A673 (cell line): ENCODE measurements at places on chromosomes 13 and 19. TPM values are rescaled to one million over a fixed set of nuclear protein-coding genes. Genes with fewer than 3 reads are reported as not detected.

DNA sequence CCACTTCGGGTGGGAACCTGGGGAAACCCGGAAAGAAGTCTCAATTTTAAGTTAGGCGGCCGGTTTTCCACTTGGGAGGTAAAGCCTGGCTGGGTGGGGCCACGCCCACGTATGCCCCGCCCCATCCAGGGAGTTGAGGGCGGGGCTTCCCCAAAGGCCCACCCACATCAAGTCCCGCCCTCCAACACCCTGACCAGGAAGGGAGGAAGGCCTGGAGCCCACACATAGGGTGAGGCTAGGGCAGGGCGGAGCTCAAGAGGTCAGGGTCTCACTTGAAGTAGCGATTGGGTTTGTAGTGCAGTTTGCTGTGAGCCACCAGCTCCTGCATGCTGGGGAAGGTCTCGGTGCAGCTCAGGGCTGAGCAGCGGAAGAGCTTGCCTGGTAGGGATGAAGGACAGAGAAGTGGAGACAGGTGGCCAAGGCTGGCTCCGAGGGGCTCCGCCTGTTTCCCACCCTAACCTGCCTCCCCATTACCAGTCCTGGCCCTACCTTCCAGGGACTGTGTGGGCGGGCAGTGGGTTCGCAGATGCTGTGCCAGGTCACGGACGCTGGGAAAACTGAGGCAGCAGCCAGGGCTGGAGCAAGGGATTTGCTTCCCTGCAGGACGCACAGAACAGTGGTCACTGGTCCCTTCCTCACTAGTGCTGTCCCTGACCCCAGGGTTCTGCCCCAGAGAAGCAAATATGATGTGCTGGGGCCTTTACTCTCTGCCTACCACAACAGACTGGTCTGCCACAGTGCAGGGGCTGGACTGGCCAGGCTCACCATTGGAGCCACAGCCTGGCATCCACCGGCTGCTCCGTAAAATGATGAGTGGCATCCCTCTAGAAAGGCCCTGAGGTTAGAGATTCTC, 1.6 kb downstream of the ZNF414 start:
- DNase-seq = peak; percentile 49
- no peaks in the 10 kb centered on the region for H3K27me3 ChIP-seq
- peaks cover 11% of the 10 kb centered on the region for H3K36me3 ChIP-seq

DNA sequence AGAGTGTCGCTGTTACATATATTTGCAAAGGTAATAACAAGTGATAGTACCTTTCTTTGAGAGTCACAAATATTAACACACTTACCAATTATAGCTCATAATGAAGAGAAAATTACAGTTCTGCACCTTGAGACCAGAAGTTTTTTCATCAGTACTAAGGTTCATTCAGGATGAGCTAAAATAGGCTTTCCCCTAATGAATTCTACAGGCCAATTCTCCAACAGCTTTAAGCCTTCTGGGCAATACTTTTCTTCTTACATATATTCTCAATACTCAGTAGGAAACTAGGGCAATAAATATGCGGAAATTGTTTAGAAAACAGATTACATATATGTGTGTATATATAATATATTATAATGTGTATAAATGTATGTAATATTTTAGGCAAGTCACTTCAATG, 2672.8 kb upstream of the PCDH20 start:
- H3K36me3 ChIP-seq = peaks cover 38% of the 10 kb centered on the region
- peaks cover 26% of the 10 kb centered on the region for H3K4me1 ChIP-seq
- H3K27me3 ChIP-seq = no peaks in the 10 kb centered on the region
- DNase-seq = peak; percentile 57
- peak overlapping the region; percentile 98 for H3K27ac ChIP-seq

DNA sequence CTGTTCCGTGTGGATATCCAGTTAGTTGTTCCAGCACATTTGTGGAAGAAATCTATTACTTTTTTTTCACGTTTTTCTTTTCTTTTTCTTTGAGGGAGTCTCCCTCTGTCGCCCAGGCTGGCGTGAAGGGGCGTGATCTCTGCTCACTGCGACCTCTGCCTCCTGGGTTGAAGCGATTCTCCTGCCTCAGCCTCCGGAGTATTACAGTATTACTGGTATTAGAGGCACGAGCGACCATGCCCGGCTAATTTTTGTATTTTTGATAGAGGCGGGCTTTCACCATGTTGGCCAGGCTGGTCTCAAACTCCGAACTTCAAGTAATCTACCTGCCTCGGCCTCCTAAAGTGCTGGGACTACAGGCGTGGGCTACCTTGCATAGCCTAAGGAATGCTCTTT, 43.6 kb downstream of the ZNF611 start:
- DNase-seq = no peak
- no peaks in the 10 kb centered on the region for H3K36me3 ChIP-seq
- H3K4me1 ChIP-seq = no peaks in the 10 kb centered on the region
- no peaks in the 10 kb centered on the region for H3K27me3 ChIP-seq
- H3K27ac ChIP-seq = peak overlapping the region; percentile 67

DNA sequence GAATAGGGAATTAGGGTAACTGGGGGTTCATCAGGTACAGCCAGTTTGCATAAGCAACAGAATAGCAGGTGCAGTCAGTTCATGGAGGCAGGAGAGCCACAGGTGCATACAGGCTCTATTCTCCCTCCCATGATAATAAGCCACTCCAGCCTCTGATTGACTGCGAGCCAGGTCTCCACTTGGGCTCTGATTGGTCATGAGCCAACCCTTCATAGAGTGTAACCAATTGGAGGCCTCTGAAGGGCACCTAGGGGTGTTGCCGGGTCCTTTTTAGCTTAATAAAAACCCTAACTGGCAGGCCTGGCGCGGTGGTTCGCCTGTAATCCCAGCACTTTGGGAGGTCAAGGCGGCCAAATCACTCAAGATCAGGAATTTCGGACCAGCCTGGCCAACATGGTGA, 8.7 kb upstream of the CKM start:
- H3K4me1 ChIP-seq = no peaks in the 10 kb centered on the region
- H3K4me3 ChIP-seq = no peak overlapping the region
- no peak for DNase-seq

DNA sequence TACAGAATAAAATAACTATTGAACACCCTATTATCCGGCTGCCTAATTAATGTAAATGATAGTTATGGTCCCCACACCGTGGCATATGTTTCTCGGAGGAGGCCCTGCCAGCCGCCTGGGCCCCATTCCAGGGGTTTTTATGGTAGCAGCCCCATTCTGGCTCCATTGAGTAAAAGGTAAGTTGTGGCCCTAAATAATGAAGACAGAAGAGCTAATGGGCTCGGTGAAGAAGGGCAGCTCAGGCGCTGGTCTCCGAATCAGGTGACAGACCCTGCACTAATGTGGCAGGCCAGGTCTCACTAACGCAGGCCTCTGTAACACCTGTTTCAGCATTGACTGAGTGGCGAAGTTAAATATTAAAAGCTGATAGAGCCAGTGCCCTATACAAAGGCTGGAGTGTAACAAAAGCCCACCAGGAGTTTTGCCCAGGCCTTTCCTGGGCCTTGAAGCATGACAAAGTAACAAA, 19.1 kb downstream of the POP4 start:
- H3K4me1 ChIP-seq = no peaks in the 10 kb centered on the region
- H3K27ac ChIP-seq = no peak overlapping the region
- peaks cover 8% of the 10 kb centered on the region for H3K27me3 ChIP-seq
- no peak overlapping the region for H3K4me3 ChIP-seq
- no peaks in the 10 kb centered on the region for H3K36me3 ChIP-seq

DNA sequence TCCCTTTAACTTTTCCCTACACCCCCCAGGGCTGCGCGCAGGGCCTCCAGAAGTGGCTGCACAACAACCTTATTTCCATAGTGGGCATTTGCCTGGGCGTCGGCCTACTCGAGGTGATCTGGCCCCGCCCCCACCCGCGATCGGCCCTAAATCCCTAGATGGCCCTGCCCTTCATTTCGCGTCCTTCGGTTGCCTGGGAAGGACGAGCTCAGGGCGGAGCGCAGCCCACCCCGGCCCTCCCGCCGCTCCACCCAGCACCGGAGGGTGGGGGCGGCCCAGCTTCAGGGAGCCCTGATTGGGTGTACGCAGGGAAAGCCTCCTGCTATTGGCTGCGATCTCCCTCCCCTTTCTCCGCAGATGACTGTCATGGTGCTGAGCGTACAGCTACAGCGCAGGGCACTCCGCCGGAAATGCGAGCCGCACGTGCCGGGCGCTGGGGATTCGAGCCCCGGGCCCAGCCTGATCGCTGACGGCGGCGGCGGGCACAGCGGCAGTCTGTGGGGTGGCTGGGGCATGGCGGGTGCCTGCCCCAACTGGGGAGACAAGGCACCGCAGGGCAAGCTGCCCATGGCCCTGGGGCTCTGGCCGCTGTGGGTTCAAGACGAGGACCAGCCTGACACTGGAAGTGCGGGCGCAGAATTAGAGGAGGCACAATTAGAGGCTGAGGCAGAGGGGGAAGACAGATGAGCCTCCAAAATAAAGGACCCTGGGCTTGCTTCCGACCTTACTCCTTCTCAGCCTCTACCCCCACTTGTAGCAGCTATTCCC, 4.3 kb downstream of the CD37 start:
- peaks cover 32% of the 10 kb centered on the region for H3K36me3 ChIP-seq
- H3K4me3 ChIP-seq = peak overlapping the region; percentile 31
- DNase-seq = peak; percentile 97
- H3K4me1 ChIP-seq = peaks cover 29% of the 10 kb centered on the region
- H3K27ac ChIP-seq = peak overlapping the region; percentile 80

- no peaks in the 10 kb centered on the region for H3K27me3 ChIP-seq
- no peaks in the 10 kb centered on the region for H3K4me1 ChIP-seq
- H3K27ac ChIP-seq = no peak overlapping the region
- DNase-seq = no peak
- H3K4me3 ChIP-seq = no peak overlapping the region
- no peaks in the 10 kb centered on the region for H3K36me3 ChIP-seq
These were observed 756.1 kb upstream of the PCDH9 start for GRCh38 chr13:67986234-67986633.

DNA sequence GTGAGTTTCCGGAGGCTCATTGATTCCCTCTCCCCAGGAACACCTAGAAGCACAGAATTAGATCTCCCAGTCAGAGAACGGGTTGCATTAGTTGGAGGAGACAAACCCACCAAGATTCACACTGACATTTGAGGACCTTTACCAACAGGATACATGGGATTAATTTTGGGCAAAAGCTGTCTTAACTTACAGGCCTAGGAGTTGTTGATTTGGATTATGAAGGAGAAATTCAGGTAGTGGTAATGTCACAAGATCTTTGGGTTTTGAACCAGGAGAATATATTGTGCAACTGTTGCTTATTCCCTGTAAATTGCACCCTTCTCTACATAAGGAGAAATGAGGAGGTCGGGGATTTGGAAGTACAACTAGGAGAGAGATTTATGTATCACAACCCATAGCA, 38.0 kb downstream of the POSTN start:
- DNase-seq = no peak
- H3K27me3 ChIP-seq = no peaks in the 10 kb centered on the region

DNA sequence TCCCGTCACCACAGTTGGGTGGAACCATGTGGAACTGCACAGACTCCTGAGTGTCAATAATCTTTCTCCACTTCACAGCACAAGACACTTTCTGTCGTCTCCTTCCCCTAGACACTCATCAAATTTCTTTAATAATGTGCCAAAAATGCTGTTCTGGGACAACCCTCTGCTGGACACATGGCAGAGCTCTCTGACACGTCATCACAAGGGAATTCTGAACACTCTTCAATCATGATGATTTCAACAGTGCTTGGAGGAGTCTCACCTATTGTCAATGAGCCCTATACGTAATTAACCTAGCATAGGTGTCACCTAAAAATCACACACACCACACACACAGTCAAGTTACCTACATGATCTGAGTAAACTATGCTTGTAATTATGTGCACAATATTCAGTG, 141.3 kb downstream of the STOML3 start:
- H3K36me3 ChIP-seq = no peaks in the 10 kb centered on the region
- no peaks in the 10 kb centered on the region for H3K27me3 ChIP-seq
- no peak overlapping the region for H3K4me3 ChIP-seq
- no peak for DNase-seq
- no peak overlapping the region for H3K27ac ChIP-seq

- H3K27ac ChIP-seq = no peak overlapping the region
- H3K4me1 ChIP-seq = no peaks in the 10 kb centered on the region
- H3K36me3 ChIP-seq = no peaks in the 10 kb centered on the region
These were observed 177.4 kb upstream of the UBL3 start for GRCh38 chr13:30027569-30028455.

GRCh38 chr13:84972907-84973306, 826.3 kb downstream of the SLITRK6 start:
- H3K27me3 ChIP-seq = no peaks in the 10 kb centered on the region
- no peaks in the 10 kb centered on the region for H3K4me1 ChIP-seq
- no peaks in the 10 kb centered on the region for H3K36me3 ChIP-seq
- DNase-seq = no peak

- H3K27me3 ChIP-seq = peaks cover 1% of the 10 kb centered on the region
- no peak overlapping the region for H3K4me3 ChIP-seq
- no peaks in the 10 kb centered on the region for H3K36me3 ChIP-seq
- no peak for DNase-seq
These were observed 16.2 kb upstream of the MBNL2 start for GRCh38 chr13:97205982-97206381.

DNA sequence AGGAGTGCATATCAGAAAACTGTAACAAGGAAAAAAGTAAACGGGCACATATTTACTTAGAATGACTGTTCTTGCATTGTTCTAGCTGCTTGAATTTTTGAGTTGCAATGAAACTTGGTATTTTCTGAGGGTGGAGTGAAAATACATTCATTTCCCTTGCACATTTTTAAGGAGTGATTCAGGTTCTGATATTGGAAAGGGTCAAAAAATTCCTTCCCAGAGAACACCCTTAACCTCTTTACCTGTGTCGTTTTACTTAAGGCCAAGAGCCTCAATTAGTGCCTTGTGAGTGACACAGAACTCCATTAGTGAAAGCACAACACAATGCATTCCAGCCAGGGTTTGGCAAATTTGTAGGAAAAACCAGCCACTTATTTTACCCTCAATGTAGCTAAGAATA, 2.3 kb downstream of the ITGBL1 start:
- no peaks in the 10 kb centered on the region for H3K36me3 ChIP-seq
- H3K4me1 ChIP-seq = peaks cover 8% of the 10 kb centered on the region
- no peak for DNase-seq
- no peaks in the 10 kb centered on the region for H3K27me3 ChIP-seq

The ODAD3 gene
- total RNA-seq = 0.39 and 1.4 TPM in 2 replicates

The MIER2 gene
- total RNA-seq = 44.1 and 47.8 TPM in 2 replicates

The WASF3 gene
- total RNA-seq = 4.6 and 5.1 TPM in 2 replicates

The C19orf85 gene
- total RNA-seq = not detected in 2 replicates

The RASGRP4 gene
- not detected in 2 replicates for total RNA-seq

The TMC4 gene
- total RNA-seq = 0.58 and 0.96 TPM in 2 replicates

The ZNF17 gene
- total RNA-seq = 13.1 and 19.2 TPM in 2 replicates

The KLK4 gene
- not detected in 2 replicates for total RNA-seq

The ETV2 gene
- total RNA-seq = 0.73 and 1.3 TPM in 2 replicates
